ENCODE measurements at places on chromosomes 2 and 18.

GRCh38 chr2:142502402-142502801 is 371.6 kb upstream of the LRP1B start:
- DNase-seq, result no peak

GRCh38 chr2:160062292-160063005 is at the start of gene PLA2R1:
Gene PLA2R1 (minus strand): TSS chr2:160062615. CDS start chr2:160062403, 212 bp downstream.
- DNase-seq, result no peak

- no peak for DNase-seq
Observed at GRCh38 chr2:201357221-201357620, at the start of gene FLACC1. Gene FLACC1 (minus strand): TSS chr2:201357345. CDS start chr2:201351404, 5,941 bp downstream.

DNA sequence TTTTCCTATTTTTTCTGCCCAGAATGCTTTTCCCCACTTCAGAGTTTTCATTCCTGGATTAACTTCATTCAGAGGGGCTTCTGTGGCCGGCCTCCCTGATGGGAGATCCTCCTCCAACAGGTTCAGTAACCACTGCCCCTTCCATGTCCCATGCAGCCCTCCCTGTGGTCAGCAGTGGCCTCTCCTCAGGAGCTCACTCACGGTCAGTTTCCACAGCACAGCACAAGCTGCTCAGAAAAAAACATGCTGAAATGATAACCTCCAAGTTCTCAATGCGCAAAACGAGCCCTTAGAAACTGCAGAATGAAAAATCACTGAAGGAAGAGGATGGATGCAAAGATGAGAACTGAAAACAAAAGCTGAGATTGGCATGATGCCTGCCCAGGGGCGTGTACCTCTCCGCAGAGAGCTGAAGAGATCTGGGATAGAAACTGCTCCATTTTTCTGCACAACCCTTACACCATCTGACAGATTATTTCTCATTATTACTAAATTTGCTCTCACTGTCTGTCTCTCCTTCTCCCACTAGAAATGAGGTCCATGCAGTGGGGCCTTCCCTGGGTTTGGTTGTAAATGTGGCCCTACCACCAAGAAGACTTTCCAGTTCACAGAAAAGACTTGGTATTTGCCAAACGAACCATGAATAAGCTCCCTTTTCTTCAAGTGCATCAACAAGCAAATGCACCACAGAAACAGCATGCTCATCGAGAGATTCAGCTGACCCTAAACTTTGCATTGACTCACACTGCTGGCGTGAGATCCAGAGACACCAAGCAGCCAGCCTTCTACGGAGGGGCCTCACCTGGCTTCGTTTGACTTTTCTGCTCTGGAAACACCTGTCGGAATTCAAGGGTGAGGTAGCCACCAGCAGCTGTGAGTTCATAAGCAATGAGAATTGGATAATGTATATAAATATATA is 51.5 kb downstream of the TMEM18 start:
- no peak for DNase-seq

DNA sequence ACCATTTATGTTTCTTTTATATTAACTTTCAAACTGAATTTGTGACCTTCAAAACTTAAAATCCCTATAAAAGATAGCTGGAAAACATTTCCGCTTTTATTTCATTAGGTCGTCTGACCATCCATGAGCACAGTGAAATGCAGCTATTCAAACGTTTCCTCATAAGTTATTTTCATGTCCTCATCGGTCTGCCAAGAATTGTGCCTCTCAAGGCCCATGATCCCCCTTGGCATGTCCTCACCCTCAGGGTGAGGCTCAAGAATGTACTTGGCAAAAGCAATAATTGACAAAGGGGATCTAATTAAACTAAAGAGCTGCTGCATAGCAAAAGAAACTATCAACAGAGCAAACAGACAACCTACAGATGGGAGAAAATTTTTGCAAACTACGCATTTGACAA is 12.4 kb downstream of the SLC66A2 start:
- DNase-seq, result no peak

DNA sequence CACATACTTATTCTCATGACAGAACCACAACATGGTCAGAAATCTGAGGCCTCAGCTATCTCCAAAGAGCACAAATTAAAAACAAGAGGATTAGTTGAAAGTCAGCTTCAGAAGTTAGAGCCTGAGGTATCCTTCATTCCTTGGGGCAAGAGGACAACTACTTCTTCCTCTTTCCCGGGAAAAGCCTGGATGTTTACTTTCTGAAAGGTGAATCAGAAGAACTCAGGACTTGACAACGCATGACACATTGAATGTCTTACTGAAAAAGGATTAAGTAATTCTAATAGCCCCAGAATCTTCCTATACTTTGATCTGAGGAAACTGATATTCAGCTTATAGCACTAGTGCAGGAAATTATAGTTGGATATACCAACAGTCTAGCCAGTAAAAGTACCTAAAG is 573.2 kb downstream of the METTL4 start:
- DNase-seq, result no peak
